ENCODE measurements at places on chromosomes 7 and 10.

GRCh38 chr10:43702213-43702935 is 53.7 kb upstream of the ZNF32 start:
- no peak for DNase-seq

- DNase-seq: no peak
Measured at GRCh38 chr10:21172930-21173801, 276.1 kb upstream of the NEBL start.

DNA sequence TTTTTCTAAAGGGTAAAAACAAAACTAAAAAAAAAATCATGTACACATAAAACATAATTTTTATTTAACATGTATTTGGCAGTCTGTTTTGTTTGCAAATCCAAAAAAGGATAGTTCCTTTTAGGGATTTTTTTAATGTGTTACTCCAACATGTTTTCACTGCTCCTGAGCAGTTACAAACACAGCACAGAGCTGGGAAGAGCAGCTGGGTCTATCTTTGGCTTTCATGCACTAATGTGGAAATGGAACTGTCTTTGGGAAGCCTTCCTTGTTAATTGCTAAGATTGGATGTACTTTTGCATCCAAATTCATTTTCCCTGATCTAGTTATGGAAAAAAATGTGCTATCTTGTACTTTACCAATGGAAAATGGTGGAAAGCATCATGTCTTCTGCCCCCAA is 1035.1 kb downstream of the CNTNAP2 start:
- DNase-seq: no peak

- no peak for DNase-seq
Measured at GRCh38 chr7:70376561-70377031, 755.3 kb upstream of the GALNT17 start.

GRCh38 chr10:27547047-27547446 is 42.9 kb downstream of the RAB18 start:
- DNase-seq: no peak

DNA sequence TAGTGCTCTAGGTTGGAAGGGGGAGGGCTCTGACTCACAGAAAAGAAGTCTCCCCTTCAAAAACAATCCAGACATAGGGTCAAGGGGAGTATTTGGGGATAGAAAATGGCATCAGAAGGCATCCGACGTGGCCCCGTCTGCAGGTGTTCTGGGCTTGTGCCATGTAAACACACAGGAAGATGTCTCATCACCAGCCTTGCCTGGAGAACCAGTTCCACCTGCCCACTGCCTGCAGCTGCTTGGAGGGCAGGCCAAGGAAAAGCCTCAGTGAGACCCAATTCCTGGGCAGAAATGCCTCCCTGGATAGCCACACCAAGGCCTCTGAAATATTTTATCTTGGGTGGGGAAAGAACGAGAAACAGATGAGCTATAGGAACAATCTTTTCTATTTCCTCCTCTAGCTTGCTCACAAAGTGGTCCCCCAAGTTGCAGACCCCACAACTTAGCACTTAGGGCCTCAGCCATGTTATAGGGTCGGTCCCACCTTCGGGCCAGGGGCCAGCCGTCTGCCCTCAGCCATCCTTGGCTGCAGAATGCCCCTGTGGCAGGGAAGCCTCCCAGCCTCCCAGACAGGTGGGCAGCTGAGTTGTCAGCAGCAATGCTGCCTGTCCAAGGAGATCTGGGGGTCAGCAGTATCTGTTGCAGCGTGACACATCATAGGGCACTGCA is 54.3 kb upstream of the ECHDC3 start:
- DNase-seq: no peak

- DNase-seq: no peak
Measured at GRCh38 chr7:5388905-5389433, 34.7 kb downstream of the TNRC18 start.

DNA sequence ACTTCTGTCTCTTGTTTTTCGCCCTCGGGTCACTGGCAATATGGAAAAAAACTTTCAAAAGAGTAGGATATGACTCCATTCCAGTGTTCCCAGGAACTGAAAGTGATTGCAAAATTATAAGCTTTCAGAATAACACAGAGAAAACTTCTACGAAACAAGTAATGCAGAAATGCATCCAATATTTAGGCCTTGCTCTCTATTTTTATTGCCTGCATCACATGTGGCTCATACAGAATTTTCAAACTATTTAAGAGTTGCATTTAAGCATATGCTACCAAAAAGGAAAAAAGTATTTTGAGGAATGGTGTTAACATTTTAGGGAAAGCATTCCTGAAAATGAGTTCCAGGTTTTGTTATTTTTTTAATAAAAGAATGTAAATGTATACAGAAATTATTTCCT is 228.0 kb downstream of the CACNB2 start:
- no peak for DNase-seq

DNA sequence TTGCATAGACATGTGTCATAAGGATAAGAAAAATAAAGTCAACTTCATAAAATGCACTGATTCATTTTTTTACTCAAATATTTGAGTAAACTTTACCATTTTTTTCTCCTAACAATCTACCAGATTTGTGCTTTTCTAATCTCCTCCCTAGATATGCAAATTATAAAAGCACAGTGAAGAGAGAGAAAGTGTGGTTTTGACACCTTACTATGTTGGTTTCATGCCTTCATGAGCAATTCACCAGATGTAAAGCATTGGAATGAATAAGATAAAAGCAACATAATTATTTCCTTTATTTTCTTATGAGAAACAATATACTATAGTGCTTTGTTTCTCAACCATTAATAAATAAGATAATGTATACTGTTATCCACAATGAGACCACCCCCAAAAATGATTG is 432.5 kb upstream of the PCDH15 start:
- DNase-seq: no peak

DNA sequence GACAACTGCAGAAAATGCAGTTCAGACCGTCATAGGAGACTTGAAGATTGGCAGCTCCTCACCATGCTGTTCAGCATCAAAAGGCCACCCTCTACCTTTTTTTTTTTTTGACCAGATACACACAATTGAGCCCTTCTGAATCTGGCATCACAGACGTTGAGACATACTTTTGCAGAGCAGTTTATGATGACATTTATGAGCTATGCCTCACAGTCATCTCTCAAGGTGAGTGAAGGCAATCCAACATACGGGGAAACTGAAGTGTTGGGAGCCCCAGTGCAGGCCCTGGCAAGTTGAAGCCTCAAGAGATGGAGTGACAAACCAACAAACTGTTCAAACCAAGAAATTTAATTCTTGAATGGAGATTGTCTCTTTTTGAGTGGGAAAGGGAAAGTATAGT is 83.6 kb upstream of the DLX6 start:
- no peak for DNase-seq

DNA sequence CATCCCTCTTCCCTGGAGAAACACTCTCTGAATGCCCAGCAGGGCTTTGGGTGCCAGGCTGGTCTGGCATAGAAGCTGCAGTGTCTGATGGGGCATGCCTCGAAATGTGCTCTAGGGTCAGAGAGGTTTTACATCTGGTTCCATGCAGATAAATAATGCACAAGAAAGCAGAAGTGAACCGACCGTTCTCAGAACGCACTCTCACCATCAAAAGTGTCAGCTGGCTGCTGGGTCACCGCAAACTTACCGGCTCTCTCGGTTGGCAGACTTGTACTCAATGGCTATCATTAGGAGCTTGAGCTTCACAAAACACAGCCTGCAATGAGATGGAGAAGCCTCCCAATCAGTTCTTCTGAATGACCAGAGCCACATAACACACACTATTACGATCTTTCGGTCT is 610.0 kb downstream of the KCNMA1 start:
- DNase-seq: no peak

GRCh38 chr10:116253716-116254115 is 19.3 kb downstream of the GFRA1 start:
- no peak for DNase-seq

- DNase-seq: peak; percentile 62
Measured at GRCh38 chr10:21517134-21518031, 8.1 kb downstream of the SKIDA1 start.

- no peak for DNase-seq
Measured at GRCh38 chr7:121689749-121690148, 183.2 kb upstream of the PTPRZ1 start.

DNA sequence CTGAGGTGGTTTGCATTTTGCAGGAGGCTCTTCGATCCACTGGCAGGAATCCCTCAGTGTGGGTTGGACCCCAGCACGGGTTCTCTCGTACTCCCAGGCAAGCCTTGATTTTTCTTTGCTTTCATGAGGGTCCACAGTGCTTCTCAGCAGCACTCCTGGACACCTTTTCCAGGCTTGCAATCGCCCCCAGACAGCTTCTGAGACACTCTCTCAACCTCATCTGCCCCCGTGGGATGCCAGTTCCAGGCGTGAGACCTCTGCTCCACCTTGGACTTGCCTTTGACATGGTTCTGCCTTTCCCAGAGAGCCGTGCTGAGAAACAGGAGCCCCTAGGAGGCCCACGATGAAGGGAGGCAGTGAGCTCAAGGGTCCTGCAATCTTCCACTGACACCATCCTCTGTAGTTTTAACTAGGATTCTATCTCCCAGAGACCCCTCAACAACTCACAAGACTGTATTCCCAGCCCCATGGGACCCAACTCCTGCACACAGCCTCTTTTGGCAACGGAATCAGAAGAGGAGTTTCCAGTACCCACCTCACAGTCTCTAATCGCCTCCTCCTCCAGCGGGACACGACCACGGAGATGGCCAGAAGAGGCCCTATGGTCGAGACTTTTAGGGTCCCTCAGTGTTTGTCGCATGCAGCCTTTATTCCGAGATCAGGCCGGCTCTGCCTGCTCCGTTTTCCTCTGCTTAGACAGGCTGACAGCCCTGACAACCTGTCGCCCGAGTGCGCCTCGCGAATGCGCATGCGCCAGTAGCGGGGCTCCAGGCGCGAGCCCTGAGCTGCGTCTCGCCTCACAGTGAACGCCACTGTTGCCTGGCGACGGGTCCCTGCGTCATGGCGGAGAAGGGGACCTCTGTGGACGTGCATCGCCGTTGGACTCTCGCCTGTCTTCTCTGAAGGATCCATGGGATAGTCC is 26.0 kb upstream of the ZNF273 start:
- no peak for DNase-seq

DNA sequence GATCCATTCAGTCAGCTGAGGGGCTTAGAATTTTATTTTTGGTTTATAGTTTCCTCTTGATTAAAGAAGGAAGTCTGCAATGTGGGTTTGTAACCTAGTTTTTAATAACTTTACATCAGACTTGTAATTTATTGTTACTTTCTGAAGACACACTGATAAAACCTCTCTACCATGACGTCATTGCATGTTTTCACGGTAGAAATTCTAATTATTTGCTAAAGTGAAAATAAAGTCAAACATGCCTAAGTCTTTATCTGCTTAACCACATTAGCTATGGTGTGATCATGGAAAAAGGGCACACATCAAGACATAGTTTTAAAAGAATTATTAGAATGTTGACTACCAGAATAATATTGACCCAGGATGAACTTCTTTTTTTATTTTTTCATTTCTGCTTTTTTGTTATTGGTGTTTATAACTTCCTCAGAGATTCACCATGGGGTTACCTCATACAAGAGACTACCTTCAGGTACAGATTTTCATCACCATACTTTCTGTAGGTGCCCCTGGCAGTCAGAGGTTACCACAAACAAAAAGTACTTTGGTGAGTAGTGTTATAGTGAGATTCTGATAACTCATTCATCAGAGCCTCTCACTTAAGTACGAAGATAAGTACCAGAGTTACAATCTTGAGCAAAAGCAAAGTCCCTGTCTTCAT is 7.0 kb upstream of the PANK1 start:
- DNase-seq: no peak

- DNase-seq: no peak
Measured at GRCh38 chr10:86691333-86692022, 23.2 kb downstream of the LDB3 start.

DNA sequence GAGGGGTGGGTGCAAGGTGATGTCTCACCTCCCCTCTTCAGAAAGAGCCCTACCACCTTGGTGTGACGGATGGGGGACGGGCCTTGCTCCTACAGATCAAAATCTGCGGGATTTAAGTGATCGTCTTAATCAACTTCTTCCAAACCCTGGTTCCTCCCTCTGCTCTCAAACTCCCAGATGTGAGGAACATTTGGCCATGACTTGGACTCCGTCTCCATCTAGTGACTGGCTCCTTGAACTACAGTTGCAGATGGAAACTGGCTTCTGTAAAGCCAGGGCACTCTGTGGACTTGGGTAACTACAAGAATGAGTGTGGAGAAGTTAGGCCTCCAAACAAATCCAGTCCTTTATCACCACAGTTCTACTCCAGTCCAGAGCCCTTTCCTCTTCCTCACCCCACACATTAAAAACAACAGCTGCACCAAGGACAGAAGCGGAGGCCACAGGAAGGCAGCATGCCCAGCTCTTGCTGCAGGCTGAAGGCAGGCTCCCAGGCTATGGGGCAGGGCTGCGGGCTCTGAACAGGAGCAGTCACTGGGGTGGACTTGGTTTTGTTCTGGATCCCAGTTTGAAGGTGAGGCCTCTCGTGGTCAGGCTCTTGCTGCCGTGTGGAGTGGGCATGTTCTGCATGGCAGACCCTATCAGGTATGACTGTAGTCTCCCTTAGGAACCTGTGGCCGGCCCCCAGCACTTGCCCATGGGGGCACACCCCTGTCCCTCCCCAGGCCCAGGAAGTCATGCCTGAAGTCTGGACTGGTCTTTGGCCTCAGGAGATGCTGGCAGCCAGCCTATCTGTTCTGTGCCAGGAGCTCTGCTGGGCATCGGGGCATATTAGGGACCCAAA is 79.4 kb downstream of the VWC2 start:
- DNase-seq: peak; percentile 65

GRCh38 chr7:70504254-70504653 is 627.7 kb upstream of the GALNT17 start:
- no peak for DNase-seq

- DNase-seq: no peak
Measured at GRCh38 chr7:111438369-111439289, 123.7 kb downstream of the IMMP2L start.

- DNase-seq: no peak
Measured at GRCh38 chr7:101712652-101713051, 83.6 kb upstream of the MYL10 start.

GRCh38 chr10:513393-513792 is 176.1 kb downstream of the DIP2C start:
- no peak for DNase-seq

GRCh38 chr7:157715071-157715937 is 378.5 kb downstream of the DNAJB6 start:
- DNase-seq: no peak

GRCh38 chr7:4739528-4739992 is 35.9 kb upstream of the AP5Z1 start:
- DNase-seq: no peak
